HT-29 (cell line): ENCODE measurements at places on chromosomes 16 and 17. TPM values are rescaled to one million over a fixed set of nuclear protein-coding genes. Genes with fewer than 3 reads are reported as not detected.

- DNase-seq, result no peak
These were observed 17.2 kb downstream of the SKAP1 start for GRCh38 chr17:48412841-48413240.

Gene CEP112
- total RNA-seq, result 1.3 TPM in 2 replicates

- no peak for DNase-seq
These were observed 7.6 kb downstream of the PSME3IP1 start for GRCh38 chr16:57178196-57178595.

- DNase-seq, result no peak
These were observed 991 bp downstream of the GPRC5C start for GRCh38 chr17:74432766-74433391.

- DNase-seq, result no peak
These were observed 38.5 kb upstream of the CES5A start for GRCh38 chr16:55913716-55914115.

Gene UNC13D
- total RNA-seq, result 37.5 and 43.5 TPM in 2 replicates

DNA sequence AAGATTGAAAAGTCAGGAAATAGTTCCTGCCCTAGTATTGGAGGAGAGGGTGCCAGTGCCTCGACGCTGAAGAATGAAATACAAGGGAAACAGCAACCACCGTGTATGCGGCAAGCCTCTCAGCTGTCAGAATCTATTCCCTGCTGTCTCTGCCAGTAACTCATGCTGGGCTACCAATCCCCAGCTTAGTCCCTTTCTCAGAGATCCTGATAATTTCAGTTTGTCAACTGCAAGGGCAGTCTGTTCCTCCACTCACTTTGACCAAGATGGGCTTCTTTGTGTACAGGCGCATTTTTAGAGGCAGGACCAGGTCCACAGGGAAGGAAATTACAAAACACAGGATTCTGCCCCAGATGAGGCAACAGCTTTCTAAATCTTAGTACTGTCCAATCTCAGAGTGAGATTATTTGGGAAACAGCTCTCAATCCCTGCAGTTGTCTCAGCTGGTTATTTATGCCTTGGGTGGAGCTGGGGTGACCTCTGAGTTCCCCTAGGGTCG, 1.3 kb downstream of the NQO1 start:
- DNase-seq, result peak; percentile 48

Gene SERPINF2
- 9.8 and 10.9 TPM in 2 replicates for total RNA-seq

Gene ACACA
- total RNA-seq, result 84.4 and 111 TPM in 2 replicates

Gene EME1
- total RNA-seq, result 7.5 and 11.8 TPM in 2 replicates

DNA sequence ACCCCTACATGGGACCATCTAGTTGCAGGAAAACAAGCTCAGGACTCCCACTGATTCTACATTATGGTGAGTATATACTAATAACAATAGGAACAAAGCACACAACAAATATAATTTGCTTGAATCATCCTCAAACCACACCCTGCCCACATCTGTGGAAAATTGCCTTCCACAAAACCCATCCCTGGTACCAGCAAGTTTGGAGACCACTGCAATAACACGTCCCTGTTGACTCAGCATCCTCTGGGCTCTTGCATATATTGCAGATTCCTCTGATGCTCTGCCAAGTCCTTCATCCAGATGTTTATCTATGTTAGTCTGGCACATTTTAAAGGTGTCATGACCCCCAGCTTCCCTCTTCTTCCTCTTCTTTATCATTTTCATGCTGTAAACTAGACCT, 138.4 kb downstream of the PCTP start:
- DNase-seq, result no peak

DNA sequence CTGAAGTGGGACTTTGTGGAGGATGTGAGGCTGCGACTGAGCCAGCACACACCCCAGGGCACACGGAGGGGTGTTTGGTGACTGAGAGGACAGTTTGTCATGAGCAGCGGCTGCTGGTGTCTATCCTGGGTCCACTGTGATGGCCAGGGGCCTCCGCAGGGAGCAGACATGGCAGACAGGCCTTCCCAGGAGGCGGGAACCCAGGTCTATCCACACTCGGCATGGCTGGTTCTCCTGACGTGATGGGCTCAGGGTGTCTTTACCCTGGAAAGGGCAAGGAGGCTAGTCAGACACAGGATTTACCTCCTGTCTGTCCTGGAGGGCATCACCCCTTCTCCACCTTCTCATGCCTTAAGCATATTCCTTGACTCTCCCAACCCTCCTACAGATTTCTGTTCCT, 671 bp upstream of the CD300C start:
- no peak for DNase-seq

DNA sequence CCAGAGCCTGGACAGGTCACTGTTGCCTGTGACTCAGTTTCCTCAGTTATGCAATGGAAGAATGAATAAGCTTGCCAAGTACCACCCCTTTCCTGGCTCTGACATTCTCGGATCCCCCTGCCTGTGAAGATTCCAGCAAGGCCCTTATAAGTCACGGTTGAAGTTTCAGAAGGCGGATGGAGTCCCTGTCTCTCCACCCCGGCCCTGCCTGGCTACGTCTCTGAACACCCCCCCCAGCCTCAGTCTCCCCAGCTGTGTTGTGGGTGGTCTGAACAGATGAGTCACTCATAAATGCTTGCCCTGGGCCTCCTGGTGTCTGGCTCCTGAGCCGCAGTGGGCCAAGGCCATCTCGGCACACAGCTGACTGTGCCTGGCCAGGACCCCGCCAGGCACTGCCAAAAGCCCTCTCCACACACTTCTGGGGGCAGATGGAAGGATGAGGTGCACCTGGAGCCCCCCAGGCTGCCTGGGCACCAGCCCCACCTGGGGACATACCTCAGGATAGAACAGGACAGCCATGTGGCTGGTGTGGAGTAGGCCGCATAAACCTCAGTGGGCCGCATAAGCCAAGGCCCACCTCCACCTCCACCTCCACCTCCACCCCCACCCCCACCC, 15.4 kb downstream of the VASN start:
- DNase-seq, result no peak

Gene KRTAP1-1
- 0.42 and 0.64 TPM in 2 replicates for total RNA-seq

Gene ADCY7
- 1.0 and 1.1 TPM in 2 replicates for total RNA-seq

DNA sequence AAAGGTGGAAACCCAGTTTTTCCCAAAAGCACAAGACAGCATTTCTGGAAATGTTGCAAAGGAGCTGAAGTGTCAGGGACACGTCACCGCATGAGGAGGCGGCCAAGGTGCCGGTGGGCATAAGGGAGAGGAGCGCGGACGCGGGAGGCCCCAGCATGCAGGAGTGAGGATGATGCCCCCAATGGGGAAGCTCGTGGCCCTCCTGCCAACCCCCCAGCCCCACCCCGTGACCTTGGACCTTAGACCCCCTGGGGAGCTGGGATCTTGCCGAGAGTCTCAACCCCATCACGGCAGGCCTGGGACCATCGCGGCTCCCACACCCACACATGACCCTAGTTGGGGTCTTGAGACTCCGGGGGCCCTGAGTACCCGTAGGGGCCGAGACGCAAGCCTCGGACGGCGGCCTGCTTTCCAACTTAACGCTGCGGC, 119.4 kb upstream of the METRNL start:
- DNase-seq, result no peak

Gene ADORA2B
- 5.3 and 8.2 TPM in 2 replicates for total RNA-seq

DNA sequence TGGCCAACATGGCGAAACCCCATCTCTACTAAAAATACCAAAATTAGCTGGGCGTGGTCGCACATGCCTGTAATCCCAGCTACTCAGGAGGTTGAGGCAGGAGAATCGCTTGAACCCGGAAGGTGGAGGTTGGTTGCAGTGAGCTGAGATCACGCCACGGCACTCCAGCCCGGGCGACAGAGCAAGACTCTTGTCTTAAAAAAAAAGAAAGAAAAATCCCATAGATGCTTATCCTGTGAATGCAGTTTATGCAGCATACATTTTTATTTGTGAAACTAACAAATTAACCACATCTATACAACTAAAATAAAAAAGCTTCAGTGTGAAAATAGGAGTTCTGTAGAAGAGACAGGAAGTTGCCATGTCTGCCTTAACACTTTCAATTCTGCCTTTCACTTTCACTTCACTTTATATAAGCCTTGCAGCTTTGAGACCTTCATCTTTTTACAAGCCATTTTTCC, 7.1 kb downstream of the IGSF6 start:
- DNase-seq, result no peak

Gene NPIPA8
- total RNA-seq, result not detected in 2 replicates

GRCh38 chr16:47467501-47467900, 6.4 kb downstream of the PHKB start:
- no peak for DNase-seq

Gene SLFN14
- not detected in 2 replicates for total RNA-seq

GRCh38 chr17:45380046-45380765, 52.5 kb downstream of the ARHGAP27 start:
- DNase-seq, result no peak

DNA sequence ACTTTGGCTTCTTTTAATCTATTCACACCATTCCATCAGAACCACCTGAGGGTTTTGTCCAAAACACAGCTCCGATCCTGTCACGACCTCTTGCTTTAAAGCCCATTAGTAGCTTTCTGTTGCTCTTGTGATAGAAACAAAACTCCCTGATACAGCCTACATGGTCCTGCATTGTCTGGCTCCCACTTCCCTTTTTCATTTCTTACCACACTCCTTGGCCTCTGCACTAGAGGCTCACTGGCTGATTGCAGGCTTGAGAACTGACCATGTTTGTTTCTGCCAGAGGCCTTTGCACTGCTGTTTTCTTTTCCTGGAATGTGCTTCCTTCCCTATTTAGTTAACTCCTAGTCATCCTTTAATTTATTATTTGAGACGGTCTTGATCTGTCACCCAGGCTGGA, 23.7 kb downstream of the IST1 start:
- DNase-seq, result no peak

Gene NUTF2
- total RNA-seq, result 158 and 183 TPM in 2 replicates

Gene SUPT4H1
- 53.0 and 60.0 TPM in 2 replicates for total RNA-seq

DNA sequence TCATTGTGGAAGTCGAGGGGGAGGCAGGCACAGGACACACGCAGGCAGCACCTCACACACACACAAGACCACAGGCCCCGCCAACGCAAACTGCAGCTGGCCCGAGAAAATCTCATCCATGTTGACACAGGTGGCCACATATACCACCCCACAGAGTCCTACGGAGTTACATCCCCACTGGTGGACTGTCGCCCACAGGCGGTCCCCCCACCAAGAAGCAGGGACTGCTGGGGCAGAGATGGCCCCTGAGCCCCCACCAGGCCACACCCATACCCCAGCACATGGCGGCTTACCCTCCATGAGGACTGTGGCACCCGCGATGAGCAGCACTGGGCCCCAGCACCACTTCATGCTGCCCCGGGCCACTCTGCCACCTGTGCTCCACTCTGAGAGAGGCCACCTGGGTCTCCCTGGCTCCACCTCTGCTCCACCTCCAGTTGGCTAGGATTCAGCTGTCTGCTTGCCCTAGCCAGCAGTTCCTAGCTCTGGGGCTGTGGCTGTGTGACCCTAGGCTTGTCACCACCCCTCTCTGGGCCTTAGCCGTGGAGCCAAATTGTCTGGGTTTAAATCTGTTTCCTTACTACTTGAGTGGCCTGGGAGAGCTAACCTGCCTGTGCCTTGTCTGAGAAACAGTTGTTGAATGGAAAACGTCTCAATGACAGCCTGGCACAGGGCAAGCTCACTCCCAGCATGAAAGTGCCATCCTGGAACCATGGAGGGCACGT, at the start of gene PRSS53:
TSS of gene PRSS53 (minus strand) at position 485 of the 725 bp plus-strand sequence. CDS start at position 351, 134 bp downstream.
- no peak for DNase-seq

Gene WNK4
- total RNA-seq, result 7.8 and 8.6 TPM in 2 replicates

DNA sequence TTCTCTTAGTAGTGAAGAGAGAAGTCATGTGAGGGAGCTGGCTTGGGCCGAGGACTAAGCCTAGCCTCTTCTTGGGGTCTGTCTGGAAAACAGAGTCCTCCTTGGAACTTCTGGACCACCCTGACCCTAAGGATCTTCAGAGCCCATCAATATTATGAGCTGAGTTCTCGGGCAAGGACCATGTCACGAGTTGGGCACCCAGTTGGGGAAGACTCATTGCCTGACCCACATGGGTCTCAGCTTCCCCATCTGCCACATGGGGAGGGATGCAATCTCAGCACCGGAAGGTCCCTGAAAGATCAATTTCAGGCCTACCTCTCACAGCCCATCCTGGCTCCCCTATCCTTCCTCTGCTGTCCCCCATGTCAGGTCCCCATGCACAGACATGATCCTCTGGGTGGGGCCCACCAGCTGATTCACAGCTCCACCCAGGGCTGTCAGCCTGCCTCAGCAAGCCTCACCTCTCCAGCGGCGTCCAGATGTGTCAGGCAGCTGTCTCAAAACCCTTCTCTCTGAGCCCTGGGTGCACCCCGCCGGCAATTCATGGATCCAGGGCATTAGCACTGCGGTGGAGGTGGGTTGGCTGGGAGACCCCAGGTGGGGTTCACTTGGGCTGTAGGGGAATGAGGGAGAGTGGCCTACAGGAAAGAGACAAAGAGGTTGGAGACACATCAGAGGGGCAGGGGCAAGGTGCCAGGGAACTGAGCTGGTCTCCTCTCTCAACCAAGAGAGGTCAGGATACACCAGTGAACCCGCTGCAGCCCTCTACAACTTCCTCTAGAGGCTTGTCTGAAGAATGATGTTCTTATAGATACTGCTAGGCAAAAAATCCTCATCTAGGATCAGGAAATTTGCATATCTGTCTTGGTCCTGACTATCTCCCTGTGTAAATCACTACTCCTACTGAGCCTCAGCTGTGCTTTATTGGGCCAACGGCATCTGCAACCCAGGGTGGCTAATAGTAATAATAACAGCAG, 1.8 kb downstream of the NLRP1 start:
- DNase-seq, result no peak

DNA sequence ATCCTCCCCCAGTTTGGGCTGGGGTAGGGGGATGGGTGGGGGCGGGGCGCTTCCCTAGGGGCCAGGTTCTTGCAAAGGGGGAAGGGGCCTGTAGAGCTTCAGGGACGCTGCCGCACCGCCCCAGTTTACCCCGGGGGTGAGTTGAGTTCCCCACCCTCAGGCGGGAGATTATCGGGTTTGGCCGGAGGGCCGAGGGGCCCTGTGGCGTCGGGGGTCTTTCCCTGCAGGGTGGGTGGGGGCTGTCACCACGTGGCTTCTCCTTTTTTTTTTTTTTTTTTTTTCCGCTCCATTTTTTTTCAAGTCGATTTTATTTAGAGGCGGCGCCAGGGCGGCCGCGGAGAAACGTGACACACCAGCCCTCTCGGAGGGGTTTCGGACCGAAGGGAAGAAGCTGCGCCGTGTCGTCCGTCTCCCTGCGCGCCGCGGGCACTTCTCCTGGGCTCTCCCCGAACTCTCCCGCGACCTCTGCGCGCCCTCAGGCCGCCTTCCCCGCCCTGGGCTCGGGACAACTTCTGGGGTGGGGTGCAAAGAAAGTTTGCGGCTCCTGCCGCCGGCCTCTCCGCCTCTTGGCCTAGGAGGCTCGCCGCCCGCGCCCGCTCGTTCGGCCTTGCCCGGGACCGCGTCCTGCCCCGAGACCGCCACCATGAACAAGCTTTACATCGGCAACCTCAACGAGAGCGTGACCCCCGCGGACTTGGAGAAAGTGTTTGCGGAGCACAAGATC, at the start of gene IGF2BP1:
TSS of gene IGF2BP1 (plus strand) at position 283 of the 724 bp plus-strand sequence. CDS start at position 644, 361 bp downstream.
- DNase-seq, result no peak

DNA sequence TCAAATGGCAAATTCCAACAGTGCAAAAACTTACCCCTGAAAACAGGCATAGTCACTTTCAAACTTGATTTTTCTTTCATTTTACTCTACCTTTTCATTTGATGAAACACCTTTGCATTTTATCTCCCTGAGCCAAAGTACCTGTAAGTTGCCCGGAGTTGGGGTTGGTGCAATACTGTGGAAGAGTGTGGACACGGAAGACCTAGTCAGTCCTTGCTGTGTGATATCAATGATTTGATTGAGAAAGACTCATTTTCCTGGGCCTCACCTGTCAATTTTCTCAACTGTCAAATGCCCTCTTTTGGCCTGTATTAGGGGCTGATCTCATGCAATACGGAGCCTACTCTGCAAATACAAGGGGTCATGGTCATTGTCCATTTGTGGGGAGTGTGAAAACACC, 22.6 kb downstream of the PITPNC1 start:
- no peak for DNase-seq

Gene CCL2
- not detected in 2 replicates for total RNA-seq

GRCh38 chr17:80829166-80829813, 162.4 kb upstream of the CHMP6 start:
- DNase-seq, result no peak

Gene WNT9B
- total RNA-seq, result 0.28 TPM in 1 of 2 replicates, not detected in the other

Gene TUBG2
- total RNA-seq, result 7.4 and 8.7 TPM in 2 replicates
